ENCODE measurements at places on chromosomes 1 and 21.

GRCh38 chr1:55888685-55889317 is 673.6 kb upstream of the USP24 start:
- DNase-seq: no peak

GRCh38 chr1:154822717-154823116 is 47.4 kb downstream of the KCNN3 start:
- no peak for DNase-seq

- peak; percentile 72 for DNase-seq
Observed at GRCh38 chr1:76074321-76075187, at the start of gene ST6GALNAC3. Gene ST6GALNAC3 (plus strand): TSS chr1:76074746.

- no peak for DNase-seq
Observed at GRCh38 chr21:35099310-35099709, 50.2 kb upstream of the RUNX1 start.

DNA sequence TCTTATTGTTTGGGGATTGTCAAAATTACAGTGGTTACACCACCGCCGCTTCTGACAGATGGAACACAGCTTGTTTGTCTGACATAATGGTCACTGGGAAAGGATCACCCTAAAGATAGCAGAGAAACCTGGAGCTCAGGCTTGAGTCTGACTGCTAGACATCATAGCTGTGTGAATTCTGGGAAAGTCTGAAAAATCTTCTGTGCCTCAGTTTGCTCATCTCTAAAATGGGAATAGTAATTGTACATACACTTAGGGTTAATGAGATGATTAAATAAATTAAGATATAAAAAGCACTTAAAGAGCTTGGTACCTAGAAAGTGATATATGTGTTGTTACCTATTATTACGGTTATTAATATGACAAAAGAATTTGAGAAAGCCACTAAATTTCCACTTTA is 39.7 kb upstream of the NRIP1 start:
- DNase-seq: no peak

DNA sequence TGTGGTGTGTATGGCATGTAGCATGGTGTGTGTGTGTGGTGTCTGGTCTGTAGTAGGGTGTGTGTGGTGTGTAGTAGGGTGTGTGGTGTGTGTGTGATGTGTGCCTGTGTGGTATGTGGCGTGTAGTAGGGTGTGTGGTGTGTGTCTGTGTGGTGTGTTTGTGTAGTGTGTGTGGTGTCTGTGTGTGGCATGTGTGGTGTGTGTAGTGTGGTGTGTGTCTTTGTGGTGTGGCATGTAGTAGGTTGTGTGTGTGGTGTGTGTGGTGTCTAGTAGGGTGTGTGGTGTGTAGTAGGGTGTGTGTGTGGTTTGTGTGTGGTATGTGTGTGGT is 85.5 kb downstream of the SYT2 start:
- no peak for DNase-seq

- DNase-seq: no peak
Observed at GRCh38 chr1:201362906-201363305, 14.6 kb downstream of the TNNT2 start.

DNA sequence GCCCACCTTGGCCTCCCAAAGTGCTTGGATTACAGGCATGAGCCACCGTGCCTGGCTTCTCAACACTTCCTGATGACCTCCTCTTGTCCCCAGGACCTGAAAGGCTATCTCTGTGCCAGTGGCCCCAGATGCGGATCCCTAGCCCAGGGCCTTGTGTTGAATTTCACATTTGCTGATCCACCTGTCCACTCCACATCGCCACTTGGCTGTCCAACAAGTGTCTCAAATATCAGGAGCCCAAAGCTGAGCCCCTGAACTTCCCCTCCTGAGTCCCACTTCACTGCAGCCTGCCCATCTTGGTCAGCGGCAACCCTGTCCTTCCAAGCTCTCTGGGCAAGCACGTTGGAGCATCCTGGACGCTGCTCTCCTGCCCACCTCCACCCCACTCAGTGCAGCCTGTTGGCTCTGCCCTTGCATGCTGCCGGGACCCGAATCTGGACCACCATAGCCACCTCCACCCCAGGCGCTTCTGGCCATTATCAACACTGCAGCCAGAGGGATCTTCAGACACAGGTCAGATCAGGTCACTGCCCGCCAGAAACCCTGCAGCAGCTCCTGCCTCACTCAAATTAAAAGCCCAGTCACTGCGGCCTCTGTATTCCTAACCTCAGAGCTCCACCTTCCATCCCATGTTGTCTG is 352.5 kb upstream of the VAMP3 start:
- no peak for DNase-seq

- DNase-seq: no peak
Observed at GRCh38 chr1:94623560-94624148, 82.1 kb upstream of the F3 start.

DNA sequence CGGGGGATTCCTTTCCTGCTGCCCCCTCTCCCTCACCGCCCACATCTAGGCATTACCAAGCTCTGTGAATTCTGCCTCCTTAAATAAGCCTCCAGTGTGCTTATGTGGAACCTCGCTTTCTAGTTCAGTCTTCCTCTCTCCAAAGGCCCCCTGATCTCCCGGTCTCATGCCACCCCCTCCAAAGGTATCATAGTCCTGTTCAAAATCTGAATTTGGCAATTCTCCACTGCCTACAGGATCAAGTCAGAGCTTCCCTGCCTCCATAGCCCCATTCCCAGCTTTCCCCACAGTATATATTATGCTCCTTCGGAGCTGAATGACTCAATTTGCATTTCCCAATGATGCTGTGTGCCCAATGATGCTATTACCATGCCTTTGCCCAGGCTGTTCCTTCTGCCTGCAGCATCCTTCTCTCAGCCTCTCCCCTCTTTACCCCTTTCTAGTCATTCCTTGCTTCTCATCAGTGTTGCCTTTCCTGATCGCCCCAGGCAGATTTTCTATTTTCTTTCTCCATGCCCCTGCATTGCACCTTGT is 1.7 kb downstream of the AZIN2 start:
- DNase-seq: no peak

- no peak for DNase-seq
Observed at GRCh38 chr1:12669529-12670068, 25.7 kb downstream of the AADACL4 start.

DNA sequence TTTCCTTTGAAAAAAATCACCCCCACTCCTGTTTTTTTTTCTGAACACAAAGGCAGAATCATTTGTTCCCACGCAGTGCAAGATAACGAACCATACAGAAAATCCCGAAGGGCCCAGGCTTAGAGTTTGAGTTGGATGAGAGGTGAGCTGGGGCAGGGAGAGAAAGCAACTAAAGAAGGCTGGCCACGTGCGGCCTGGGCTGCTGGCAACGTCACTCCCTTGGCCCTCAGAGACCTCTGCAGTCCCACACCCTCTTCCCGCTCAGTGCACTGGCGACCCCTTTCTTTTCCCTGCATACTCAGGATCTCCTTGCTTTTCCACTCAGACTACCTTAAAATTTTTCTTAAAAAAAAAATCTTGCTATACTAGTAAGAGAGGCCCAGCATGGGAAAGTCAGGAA is 28.2 kb upstream of the CRNN start:
- no peak for DNase-seq
